ENCODE measurements at places on chromosomes 6 and 20.

DNA sequence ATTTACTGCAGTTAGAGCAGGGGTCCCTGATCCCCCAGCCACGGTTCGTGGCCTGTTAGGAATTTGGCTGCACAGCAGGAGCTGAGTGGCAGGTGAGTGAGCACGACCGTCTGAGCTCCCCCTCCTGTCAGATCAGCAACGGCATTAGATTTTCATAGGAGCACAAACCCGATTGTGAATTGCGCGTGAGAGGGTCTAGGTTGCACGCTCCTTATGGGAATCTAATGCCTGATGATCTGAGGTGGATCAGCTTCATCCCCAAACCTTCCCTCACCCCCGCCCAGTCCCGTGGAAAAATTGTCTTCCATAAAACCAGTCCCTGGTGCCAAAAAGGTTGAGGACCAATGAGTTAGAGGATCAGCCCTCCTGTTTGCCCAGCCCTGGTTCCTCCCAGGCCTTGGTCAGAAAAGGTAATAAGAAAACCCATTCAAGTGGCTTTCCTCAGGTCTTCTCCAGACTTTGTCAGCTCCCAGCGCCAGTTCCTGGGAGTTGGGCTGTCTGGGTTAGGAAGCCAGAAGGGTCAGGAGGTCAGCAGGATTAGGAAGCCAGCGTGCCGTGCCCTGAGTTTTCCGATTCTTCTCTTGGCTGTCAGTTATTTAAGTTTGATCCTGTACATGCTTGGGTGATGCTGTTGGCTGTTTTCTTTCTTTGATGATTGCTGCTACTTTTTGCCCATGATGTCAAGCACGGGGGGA, 139.9 kb upstream of the PMEPA1 start:
- DNase-seq: no peak

- no peak for DNase-seq
Observed at GRCh38 chr20:59809630-59810448, 123.6 kb downstream of the SYCP2 start.

DNA sequence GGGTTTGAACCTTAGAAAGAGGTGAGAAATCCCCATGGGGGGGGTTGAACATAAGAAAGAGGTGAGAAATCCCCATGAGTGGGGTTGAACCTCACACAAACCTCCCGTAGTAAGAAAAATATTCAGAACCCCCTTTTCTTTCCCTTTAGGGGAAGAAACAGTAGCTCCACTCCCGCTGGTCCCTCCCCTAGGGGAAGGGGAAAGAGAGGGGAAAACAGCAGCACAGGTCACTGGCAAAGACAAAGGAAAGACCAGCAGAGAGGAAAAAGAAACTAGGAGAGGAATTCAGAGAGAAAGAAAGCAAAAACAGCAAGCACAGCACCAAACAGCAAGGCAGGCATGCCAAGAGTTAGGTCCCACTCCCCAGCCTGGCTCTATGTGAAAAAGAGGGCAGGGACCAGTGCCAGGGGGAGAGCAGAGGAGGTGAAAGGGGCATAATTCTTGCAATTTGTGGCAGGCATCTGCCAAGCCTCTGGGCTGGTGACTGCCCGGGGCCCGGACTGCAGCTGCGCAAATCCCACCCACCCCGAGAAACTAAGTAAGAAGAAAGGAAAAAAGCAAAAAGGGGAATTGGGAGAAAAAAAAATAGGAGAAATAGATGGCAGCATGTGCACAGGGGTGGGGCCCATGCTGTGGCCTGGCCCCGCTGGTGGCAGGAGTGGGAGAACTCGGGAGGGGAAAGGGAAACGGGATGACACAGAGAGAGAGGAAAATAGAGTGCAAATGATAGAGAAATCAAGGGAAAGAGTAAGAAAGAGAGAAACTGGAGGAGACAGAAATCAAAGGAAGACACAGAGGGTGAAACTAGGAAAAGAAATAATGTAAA, 15.1 kb upstream of the GOPC start:
- DNase-seq: no peak

DNA sequence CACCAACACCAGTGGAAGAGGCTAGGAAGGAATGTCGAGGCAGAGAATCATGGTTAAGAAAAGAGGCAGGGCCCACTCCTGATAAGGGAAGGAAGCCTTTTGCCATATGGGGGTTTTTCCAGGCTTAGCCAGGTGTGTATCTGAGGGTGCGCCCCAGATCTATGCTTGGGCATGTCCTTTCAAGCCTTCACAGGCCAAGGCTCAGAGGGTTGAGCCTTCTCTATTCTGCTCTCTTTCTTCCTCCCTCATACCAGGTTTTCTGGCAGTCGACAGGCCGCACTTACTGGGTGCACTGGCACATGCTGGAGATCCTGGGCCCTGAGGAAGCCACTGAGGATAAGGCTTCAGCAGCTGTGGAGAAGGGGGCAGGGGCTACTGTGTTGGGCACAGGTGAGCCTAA, 4.7 kb downstream of the CUL9 start:
- DNase-seq: no peak

- no peak for DNase-seq
Observed at GRCh38 chr6:17457405-17457804, 64.0 kb downstream of the CAP2 start.

DNA sequence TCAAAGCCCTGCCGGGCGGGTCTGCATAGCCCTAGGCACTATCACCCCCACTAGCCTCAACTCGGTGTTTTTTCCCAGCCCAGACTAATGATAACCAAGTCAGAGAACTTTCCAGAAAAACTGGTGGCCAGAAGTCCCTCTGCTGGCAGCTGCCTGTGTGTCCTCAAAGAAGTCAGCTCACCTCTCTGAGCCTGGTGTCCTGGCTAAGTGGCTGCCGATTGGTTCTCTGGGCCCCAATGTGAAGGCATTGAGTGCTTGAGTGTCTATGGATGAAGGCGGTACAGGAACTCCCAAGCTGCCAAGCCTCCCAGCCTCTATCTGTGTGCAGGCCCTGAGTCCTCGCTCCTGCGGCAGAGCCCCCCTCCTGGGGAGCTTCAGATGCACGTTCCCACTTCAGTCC, 355.6 kb downstream of the TAF4 start:
- DNase-seq: no peak

Measured in frontal cortex (tissue), 4 donors.